ENCODE measurements at places on chromosomes 7 and 10.

- DNase-seq, result peak; percentile 46
These were observed 44.8 kb upstream of the CUX1 start for GRCh38 chr7:101772508-101773211.

DNA sequence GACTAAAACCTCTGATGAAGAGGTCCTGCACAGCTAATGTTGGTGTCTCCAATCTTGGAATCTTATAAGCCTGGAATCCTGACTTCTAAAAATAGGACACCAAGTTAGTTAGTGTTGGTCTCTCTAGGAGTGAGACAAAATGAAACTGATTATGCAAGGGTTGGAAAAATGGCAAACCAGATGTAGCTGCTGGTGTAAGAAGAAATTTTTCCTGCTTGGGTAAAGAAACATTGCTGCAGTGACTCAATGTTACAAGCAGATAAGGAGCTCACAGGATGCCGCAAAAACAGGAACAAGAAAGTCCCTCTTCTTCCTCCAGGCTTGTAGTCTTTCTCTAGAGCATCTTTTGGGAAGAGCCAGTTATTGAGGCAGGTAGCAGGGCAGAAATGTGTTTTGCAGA, 449.0 kb downstream of the ETV1 start:
- no peak for DNase-seq

- no peak for DNase-seq
These were observed 386.4 kb downstream of the SUGCT start for GRCh38 chr7:40520986-40521738.

GRCh38 chr10:13707156-13707881, 120.6 kb downstream of the PRPF18 start:
- peak; percentile 77 for DNase-seq

DNA sequence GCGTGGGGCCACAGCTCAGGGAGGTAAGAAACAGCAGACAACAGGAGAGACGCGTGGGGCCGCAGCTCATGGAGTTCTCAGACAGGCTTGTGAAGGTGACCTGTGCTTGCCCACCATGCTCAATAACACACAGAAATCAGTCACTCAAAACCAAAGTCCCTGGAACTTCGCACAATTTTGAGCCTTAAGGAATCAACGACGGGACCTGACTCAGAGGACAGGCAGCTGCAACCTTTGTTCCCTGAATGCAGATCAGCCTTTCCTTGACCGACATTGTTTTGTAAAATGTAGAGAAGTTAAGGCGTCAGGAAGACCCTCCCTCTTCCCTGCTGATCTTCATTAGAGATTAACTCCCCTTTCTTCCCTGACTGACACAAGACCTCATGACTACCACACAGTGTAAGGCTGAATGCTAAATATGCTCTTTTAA, 8.5 kb upstream of the KNDC1 start:
- no peak for DNase-seq

- no peak for DNase-seq
These were observed 37.3 kb downstream of the SND1 start for GRCh38 chr7:127689194-127689772.

- no peak for DNase-seq
These were observed 4.3 kb upstream of the NEUROG3 start for GRCh38 chr10:69577268-69578232.

GRCh38 chr10:102344067-102344466, 51.4 kb upstream of the NFKB2 start:
- no peak for DNase-seq

DNA sequence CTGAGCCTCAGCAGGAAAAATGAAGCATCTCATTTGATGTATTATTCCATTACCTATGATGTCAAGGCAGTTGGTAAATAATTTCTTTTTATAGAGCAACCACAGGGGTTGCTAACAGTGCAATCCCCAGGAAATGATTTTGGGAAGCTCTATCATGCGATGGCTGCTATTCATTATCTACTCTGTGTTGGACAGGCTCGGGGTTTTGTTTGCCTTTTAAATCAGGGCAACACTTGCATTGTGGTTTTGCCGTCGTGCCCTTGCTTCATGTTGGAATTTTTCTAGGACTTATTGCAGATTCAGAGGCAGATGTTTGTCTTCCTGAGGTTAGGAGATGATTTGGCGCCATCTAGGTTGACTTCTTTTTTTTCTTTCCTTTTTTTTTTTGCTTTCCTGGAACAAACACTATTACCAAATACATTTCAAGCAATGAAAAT, 128.4 kb downstream of the BICC1 start:
- no peak for DNase-seq

GRCh38 chr7:69373171-69374043, 224.9 kb upstream of the AUTS2 start:
- DNase-seq, result no peak

DNA sequence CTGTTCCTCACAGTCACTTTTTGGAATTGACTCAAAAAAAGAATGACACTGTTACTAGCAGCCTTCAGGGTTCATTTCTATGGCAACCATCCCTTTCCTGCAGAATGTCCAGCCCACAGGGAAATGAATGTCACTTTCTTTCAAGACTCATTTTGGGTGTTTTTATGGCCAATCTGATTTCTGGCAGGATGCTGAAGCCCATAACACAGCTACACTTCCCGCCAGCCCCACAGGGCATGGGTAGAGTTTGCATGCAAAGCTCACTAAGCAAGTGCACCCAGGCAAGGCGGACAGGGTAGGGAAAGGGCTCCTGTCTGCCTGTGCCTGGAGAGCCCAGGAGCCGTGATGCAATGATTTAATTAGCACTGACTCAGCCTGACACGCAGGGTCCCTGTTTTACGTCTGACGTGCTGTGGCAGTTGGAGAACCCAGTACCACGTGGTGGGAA, 26.1 kb upstream of the GPAM start:
- no peak for DNase-seq

DNA sequence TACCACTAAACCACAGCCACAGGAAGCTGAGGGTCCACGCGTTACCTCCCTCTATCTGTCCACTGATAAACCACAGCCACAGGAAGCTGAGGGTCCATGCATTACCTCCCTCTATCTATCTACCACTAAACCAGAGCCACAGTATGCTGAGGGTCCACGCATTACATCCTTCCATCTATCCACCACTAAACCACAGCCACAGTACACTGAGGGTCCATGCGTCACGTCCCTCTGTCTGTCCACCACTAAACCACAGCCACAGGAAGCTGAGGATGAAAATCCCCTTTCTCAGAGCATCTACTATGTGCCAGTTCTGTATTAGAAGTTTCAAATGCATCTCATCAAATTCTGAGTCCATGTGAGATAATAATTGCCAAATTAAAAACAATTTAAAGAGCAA, 589.3 kb downstream of the DNAJB6 start:
- no peak for DNase-seq

- DNase-seq, result no peak
These were observed 17.0 kb upstream of the NUP42 start for GRCh38 chr7:23164846-23165245.

DNA sequence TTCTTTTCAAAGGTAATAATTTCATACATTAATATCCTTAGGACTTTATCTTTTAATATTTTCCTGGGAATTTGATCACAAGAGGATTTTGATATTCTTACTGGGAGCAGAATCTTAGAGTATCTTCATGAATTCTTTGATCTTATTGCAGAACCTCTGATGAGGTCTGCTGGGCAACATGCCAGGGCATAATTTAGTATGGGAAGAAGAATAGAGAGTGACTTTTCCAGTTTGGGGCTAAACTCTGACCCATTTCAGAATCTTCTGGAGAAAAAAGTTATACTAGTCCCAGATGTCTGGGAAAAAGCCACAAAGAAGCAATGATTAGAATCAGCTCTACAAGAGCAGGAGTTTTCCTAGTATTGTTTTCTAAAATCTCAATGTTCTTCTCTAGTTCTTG, 28.0 kb upstream of the RSU1 start:
- no peak for DNase-seq

GRCh38 chr10:111347386-111348013, 270.7 kb downstream of the ADRA2A start:
- peak; percentile 83 for DNase-seq

DNA sequence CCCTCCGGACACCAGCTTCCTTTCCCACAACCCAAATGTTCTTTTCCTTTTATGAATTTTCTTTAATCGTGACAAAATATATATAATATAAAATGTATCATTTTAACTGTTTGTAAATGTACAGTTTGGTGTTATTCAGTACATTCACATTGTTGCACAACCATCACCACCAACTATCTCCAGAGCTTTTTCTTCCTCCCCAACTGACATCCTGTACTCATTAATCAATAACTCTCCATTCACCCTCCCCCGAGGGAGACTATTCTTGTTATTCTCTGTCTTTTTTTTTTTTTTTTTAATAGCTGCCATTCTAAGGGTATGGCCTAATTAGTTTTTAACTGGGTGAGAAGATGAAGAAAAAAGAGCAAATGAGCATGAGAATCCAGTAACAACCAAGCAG, 30.6 kb upstream of the ITGB1 start:
- no peak for DNase-seq

DNA sequence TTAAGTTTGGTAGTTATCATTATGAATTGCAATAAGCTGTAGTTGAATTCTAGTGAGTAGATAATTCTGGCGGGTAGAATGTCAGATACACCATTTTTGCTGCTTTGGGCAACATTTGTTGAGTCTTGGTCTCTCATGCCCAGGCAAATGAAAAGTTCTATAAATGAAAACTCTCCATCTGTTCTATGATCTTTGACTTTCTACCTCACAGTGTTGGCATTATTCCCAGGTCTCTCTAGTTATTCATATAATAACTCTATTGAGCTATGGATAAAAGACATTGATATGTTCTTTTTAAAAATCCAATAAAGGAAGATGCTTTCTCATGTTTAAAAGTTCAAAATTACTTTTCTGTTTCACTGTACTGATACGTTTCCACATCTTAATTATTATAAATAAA, 415.3 kb upstream of the SEMA3D start:
- DNase-seq, result peak; percentile 17

DNA sequence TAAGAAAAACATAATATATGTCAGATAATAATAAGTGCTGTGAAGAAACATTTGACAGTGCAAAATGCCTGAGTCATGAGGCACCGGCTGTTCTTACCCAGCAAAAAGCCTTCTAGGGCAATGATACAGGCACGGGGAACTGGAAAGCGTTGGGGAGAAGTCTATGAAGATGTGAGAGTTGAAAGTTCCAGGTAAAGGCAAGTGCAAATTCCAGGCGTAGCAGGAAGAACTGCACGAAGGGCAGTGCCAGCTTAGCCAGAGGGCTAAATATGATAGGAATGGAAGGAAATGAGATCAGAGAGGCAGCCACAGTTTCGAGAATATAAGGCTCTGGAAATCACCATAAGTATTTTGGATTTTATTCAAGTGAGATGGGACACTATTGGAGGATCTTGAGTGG, 87.0 kb downstream of the IPMK start:
- DNase-seq, result no peak

DNA sequence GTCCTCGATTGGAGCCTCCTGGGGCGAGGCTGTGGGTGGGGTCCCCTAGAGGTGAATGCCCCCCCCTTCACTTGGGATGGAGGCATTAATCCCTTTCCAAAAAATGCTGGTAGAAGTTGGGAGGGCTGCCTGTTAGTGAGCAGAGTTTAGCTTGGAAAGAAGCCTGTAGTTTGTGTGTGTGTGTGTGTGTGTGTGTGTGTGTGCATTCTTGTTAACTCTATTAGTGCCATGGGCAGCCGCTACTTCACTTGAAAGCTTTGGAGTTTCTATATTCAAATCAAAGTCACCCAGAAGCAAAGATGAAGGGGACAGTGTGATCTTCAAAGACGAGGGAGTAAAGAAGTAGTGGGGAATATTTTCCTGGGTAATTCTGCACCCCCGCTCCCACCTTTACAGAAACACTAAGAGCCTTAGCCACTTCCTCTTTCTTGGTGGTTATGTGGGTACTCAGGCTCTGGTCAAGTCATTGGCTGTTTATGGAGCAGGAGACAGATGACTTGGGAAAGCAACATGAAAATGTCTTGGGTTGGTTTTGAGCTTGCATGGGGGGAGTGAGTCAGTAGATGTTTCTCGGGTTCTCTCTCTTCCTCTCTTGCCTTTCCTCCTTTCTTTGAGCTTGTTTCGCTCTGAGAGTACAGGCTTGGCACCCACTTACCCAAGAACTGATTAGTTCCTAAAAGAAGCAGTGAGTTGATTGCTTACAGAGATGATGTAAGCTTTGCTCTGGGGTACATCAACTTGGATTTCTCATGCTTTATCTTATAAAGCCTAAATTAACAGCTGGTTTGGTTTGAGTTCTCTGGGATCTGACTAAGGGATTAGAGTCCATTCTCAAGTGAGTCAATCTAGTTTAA, 35.9 kb downstream of the TCF7L2 start:
- no peak for DNase-seq

DNA sequence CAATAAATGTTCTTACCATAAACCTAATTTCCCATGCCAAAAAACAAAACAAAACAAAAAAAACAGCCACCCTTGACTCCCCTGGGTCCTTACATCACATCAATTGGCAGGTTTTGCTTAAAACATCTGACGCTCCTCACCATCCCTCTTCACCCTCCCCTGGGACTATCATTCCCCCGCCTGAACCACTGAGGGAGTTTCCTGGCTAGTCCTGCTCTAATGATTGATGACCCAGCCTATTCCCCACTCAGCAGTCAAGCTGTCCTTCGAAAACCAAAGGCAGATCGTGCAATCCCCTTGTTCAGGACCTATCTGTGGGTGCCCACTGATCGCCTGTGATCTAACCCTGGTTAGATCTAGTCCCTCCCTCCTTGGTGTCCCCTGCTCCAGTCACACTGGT, 11.2 kb upstream of the FRMPD2 start:
- no peak for DNase-seq

DNA sequence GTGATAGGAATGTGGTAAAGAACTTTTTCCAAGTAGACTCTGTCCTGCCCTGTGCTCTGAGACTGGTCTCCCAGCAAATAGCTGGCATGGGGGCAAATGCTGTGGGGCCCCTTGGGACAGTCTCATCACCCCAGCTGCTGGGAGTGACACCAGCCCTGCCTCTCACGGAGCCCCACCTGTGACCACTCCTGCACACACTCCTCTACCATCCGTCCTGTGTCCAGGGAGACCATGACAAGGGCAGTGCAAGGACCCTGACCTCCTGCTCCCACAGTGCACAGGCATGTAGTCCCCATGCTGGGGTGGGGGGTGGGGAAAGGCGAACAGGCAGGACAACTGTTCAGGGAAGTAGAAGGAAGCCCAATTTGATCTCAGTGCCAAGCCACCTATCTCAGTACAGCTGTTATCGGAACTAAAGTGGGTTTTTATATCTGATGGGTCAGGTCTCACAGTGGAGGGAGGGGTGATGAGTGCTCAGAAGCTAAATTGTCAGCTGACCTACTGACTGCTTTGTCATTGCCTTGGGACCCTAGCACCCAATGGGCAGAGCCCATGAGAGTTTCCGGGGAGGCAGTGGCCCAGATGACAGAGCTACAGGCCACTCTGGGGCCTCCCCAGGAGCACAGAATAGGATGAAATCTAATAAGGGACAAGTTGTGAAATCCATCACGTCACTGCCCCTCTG, 24.5 kb downstream of the VSTM4 start:
- DNase-seq, result no peak

- DNase-seq, result peak; percentile 83
These were observed 233.6 kb upstream of the SEMA3E start for GRCh38 chr7:83882551-83882950.

Data from COLO829 (cell line).